ENCODE measurements at places on chromosomes 13 and 19. TPM values are rescaled to one million over a fixed set of nuclear protein-coding genes. Genes with fewer than 3 reads are reported as not detected.

- no peak overlapping the region for H3K27ac ChIP-seq
- H3K4me1 ChIP-seq: no peaks in the 10 kb centered on the region
- no peak for DNase-seq
- H3K27me3 ChIP-seq: no peaks in the 10 kb centered on the region
Measured at GRCh38 chr19:33781996-33782395, 14.7 kb upstream of the KCTD15 start.

- no peak overlapping the region for H3K27ac ChIP-seq
- peaks cover 2% of the 10 kb centered on the region for H3K36me3 ChIP-seq
- H3K4me1 ChIP-seq: no peaks in the 10 kb centered on the region
- H3K27me3 ChIP-seq: no peaks in the 10 kb centered on the region
- no peak overlapping the region for H3K4me3 ChIP-seq
Measured at GRCh38 chr13:99374994-99375737, 68.0 kb upstream of the GPR183 start.

DNA sequence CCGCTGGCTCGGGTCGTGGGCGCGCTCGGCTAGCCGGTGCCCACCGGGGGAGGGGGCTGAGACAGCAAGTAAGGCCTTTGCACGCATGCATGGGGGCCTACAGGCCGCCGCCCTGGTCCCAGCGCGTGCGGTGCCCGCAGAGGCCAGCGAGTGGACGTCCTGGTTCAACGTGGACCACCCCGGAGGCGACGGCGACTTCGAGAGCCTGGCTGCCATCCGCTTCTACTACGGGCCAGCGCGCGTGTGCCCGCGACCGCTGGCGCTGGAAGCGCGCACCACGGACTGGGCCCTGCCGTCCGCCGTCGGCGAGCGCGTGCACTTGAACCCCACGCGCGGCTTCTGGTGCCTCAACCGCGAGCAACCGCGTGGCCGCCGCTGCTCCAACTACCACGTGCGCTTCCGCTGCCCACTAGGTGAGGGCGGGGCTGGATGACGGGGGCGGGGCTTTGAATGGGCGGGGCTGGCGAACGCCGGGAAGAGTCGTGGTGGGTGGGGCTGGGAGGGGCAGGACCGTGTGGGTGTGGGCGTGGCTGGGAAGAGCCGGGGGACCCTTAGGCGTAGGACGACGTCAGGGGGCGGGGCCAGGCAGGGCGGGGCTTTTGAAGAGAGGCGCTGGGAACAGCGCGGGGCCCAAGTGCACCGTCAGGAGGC is 2.1 kb downstream of the CILP2 start:
- no peaks in the 10 kb centered on the region for H3K36me3 ChIP-seq
- no peak for DNase-seq
- no peaks in the 10 kb centered on the region for H3K4me1 ChIP-seq
- H3K4me3 ChIP-seq: no peak overlapping the region
- H3K27me3 ChIP-seq: no peaks in the 10 kb centered on the region

- peak overlapping the region; percentile 42 for H3K27ac ChIP-seq
- peaks cover 17% of the 10 kb centered on the region for H3K4me1 ChIP-seq
Measured at GRCh38 chr13:75704927-75705288, 68.8 kb downstream of the LMO7 start.

DNA sequence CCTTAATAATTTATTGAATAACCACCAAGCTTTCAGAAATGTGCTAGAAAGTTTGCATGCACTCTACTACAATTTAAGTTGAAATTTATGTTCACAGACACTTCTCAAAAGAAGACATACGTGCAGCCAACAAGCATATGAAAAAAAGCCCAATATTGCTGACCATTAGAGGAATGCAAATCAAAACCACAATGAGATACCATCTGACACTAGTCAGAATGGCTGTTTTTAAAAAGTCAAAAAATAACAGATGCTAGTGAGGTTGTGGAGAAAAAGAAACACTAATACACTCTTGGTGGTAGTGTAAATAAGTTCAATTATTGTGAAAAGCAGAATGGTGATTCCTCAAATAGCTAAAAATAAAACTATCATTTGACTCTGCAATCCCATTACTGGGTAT is 308.8 kb upstream of the PCDH9 start:
- H3K27me3 ChIP-seq: no peaks in the 10 kb centered on the region
- H3K36me3 ChIP-seq: no peaks in the 10 kb centered on the region

IZUMO4 gene
- 1.6 TPM for total RNA-seq

NRTN gene
- 2.6 TPM for total RNA-seq

ZNF729 gene
- not detected for total RNA-seq

KLK7 gene
- not detected for total RNA-seq
